ENCODE measurements at places on chromosomes 5 and 9.

DNA sequence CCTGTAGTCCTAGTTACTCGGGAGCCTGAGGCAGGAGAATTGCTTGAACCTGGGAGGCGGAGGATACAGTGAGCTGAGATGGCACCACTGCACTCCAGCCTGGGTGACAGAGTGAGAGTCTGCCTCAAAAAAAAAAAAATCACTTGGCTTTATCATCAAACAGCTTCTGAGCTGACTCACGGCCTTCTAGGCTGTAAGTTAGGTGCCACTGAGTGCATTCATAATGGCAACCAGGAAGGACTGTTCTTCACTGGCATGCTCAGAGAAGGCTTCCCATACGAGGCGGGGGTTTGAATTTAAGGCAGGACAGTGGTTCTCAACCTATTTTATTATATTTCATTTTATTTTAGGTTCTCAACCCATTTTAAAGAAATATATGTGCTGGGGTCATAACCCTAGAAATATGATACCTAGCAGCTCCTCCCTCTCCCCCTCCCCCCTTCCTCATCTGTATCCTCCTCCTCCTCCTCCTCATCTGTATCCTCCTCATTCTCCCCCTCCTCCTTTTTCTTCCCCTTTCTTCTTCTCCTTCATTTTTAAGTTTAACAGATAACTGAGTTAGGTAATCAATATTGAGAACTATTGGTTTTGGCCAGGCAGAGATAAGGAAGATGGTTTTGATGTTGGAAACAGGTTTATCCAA is 19.0 kb upstream of the LHFPL2 start:
- H3K4me3 ChIP-seq: no peak overlapping the region
- no peak for DNase-seq
- no peak overlapping the region for H3K27ac ChIP-seq
- peaks cover 20% of the 10 kb centered on the region for H3K27me3 ChIP-seq

DNA sequence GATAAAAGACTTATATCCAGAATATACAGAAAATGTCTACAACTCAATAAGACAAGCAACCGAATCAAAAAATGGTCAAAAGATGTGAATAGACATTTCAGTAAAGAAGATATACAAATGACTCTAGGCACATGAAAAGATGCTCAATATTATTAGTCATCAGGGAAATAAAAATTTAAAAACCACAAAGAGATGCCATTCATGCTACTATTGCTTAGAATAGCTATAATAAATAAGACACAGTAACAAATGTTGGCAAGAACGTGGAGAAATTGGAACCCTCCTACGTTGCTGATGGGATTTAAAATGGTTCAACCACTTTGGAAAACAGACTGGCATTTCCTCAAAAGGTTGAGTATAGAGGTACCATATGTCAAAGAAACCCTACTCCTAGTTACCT is 39.8 kb downstream of the POLK start:
- DNase-seq: no peak
- no peaks in the 10 kb centered on the region for H3K27me3 ChIP-seq
- H3K4me1 ChIP-seq: no peaks in the 10 kb centered on the region
- no peak overlapping the region for H3K4me3 ChIP-seq
- no peak overlapping the region for H3K27ac ChIP-seq
- peaks cover 22% of the 10 kb centered on the region for H3K36me3 ChIP-seq

GRCh38 chr9:6052293-6052919 is 37.0 kb upstream of the RANBP6 start:
- no peaks in the 10 kb centered on the region for H3K36me3 ChIP-seq
- H3K27ac ChIP-seq: no peak overlapping the region
- H3K4me1 ChIP-seq: peaks cover 4% of the 10 kb centered on the region

DNA sequence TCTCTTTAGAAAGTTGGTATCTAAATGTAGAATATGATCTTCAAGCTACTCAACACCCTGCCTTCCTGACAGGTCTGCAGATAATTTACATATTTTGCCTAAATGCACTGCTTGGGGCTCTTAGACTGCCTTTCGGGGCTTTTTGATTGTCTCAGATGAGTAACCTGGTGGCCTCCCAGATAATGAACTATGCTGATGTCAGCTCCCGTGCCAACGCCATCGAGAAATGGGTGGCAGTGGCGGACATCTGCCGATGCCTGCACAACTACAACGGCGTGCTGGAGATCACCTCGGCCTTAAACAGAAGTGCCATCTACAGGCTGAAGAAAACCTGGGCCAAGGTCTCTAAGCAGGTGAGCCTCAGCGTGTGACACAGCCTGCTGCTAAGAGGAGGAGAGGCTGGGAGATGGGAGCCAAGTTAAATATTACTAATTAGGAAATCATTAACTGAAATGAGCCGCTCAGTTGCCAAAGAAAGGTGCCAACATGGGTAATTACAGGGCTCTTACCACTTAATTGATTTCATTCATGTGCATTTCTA is 20.8 kb upstream of the CKMT2 start:
- no peaks in the 10 kb centered on the region for H3K27me3 ChIP-seq
- no peak for DNase-seq
- no peak overlapping the region for H3K27ac ChIP-seq
- no peak overlapping the region for H3K4me3 ChIP-seq
- H3K36me3 ChIP-seq: peaks cover 10% of the 10 kb centered on the region

- H3K27me3 ChIP-seq: no peaks in the 10 kb centered on the region
- peaks cover 77% of the 10 kb centered on the region for H3K36me3 ChIP-seq
- H3K27ac ChIP-seq: no peak overlapping the region
- no peaks in the 10 kb centered on the region for H3K4me1 ChIP-seq
Observed at GRCh38 chr9:93649610-93650261, 73.4 kb downstream of the PHF2 start.

- no peak overlapping the region for H3K4me3 ChIP-seq
- H3K27ac ChIP-seq: no peak overlapping the region
- peaks cover 2% of the 10 kb centered on the region for H3K27me3 ChIP-seq
- DNase-seq: no peak
- H3K4me1 ChIP-seq: no peaks in the 10 kb centered on the region
Observed at GRCh38 chr9:4127873-4128272, 172.0 kb downstream of the GLIS3 start.

Data from T-cell (primary cell).